ENCODE measurements at places on chromosomes 7 and 10. TPM values are rescaled to one million over a fixed set of nuclear protein-coding genes. Genes with fewer than 3 reads are reported as not detected.

ATG9B gene
- total RNA-seq = 0.11 TPM

NFE2L3 gene
- 0.55 TPM for total RNA-seq

DNA sequence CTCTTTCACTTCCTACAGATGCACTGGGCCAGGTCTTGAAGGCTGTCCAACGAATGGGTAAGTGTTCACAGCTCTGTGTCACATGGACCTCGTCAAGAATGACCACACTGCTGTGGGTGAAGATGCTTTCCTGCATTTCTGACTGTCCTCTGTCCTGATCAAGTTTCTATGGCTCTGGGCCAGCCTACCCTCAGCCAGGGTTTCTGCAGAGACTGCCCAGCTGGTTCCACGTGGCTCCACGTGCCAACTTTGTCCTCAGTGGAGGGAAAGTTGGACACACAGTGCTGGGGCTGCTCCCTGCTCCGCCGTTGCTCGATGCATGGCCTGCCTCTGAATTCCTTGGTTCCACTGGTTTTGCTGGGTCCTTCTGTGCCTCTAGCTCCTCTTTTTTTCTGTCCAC, 152.3 kb downstream of the EGFR start:
- DNase-seq = peak; percentile 67

GRCh38 chr10:59337201-59337652, 25.1 kb downstream of the FAM13C start:
- DNase-seq = no peak

GRCh38 chr10:111515264-111515663, 438.4 kb downstream of the ADRA2A start:
- no peak for DNase-seq

STEAP2 gene
- not detected for total RNA-seq

DNA sequence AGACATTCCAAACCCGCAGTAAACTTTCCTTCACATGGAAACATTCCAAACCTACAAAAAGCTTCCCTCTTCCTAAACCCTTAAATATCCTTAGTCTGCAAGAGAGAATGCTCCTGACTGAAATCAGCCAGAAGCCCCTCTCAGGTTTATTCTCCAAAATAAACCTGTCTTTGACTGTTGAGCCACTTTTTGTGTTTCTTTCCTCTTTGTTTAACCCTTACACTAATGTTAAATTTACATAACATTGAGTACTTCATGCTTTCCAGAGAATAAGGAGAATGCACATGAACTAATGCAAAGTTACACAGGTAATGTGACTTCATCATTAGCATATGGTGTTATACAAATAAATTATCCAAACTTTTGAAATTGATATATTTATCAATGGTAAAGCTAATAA, 262.6 kb upstream of the PRKCQ start:
- DNase-seq = no peak

GRCh38 chr10:33335801-33336581, 1.5 kb upstream of the NRP1 start:
- peak; percentile 85 for DNase-seq

ABCB4 gene
- not detected for total RNA-seq

GBX1 gene
- not detected for total RNA-seq

DNA sequence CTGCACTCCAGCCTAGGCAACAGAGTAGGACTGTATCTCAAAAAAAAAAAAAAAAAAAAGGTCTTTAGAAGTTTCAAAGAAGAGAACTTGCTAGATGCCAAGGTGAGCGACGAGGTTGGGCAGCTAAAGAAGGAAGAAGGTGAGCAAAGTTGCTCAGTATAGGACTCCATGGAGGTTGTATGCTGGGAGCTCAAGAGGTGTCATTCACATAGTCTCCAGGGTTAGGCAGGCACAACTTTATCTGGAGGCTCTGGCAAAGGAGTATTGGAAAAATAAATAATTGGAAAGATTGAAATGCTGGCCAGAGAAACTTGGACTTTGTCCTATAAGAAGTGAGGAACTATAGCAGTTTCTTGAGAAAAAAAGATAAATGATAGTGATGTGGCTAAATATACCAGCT, 74.5 kb downstream of the NRF1 start:
- no peak for DNase-seq

- no peak for DNase-seq
Observed at GRCh38 chr7:26385240-26385639, 93.6 kb downstream of the SNX10 start.

- DNase-seq = no peak
Observed at GRCh38 chr7:154776350-154776749, 226.6 kb downstream of the PAXIP1 start.

DNA sequence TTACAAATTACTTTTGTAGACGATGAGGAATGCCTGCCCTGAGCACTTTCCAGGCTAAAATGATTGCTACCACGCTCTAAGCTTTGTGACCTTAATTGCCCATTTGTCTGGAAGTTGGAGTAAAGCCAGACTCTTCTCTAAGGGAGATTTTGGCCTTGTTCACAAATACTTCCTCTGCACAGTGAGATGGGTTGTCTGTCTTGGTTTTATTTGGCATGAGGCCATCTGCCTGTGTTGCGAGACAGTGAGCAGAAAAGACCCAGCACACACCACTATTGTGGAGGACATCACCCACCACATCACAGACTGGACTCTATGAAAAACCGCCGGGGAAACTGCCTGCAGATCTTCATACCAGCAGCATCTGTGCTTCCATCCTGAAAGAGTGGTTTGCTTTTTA, 138.4 kb downstream of the BICC1 start:
- DNase-seq = no peak

DNA sequence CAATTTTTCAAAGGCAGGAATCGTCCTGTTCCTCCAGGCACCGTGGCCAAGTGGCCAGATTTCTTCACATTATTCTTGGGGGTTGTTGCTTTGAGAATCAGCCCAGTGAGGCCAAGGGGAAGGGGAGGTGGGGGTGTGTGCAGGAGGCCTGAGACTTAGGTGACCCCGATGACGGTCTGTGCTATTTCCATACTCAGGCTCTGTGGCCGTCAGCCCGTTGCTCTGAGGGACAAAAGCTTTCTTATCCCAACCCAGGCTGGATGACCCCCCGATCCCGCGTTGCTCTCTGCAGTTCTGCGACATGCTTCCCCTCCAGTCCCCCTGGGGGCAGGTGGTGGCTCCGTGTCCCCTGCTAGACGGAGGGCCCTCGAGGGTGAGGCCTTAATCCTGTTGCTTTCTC, 14.2 kb downstream of the DOCK1 start:
- DNase-seq = no peak

- DNase-seq = no peak
Observed at GRCh38 chr7:69599286-69599954, 1.1 kb downstream of the AUTS2 start.

- DNase-seq = no peak
Observed at GRCh38 chr10:66833861-66834260, 92.0 kb upstream of the LRRTM3 start.

DNA sequence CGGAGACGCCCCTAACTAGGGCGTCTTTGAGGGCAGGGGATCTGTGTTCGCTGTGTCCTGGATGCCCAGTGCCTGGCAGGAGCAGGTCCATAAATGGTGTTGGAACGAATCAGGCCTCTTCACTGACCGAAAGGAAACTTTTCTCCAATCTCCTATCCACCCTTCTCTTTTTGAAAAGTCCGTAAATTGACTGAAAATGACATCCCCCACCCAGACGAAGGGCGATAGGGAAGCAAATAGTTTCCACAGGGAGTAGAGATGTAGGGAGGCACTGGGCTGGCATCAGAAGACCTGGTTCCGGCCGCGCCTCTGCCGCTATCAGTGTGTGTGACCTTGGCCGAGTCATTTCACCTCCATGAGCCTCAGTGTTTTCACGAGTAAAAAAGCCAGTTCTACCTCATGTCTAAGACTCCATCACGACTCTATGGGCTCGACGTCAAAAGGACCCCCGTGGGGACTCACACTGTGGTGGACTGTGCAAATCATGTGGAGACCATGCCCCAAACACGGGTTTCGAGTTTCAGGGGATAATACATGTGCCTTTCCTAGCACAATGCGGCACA, 497 bp upstream of the RAB11FIP2 start:
- DNase-seq = peak; percentile 76

TMEM225B gene
- 1.1 TPM for total RNA-seq

All from osteocyte (in vitro differentiated cells).